ENCODE measurements at places on chromosomes 2 and 18.
A peak's percentile ranks its signal among the peaks of the same experiment; 100 is the strongest.

- DNase-seq = no peak
Observed at GRCh38 chr2:48568547-48568946, 38.6 kb downstream of the STON1 start.

GRCh38 chr2:236855866-236856847 lies 229.5 kb upstream of the COPS8 start:
- no peak for DNase-seq

DNA sequence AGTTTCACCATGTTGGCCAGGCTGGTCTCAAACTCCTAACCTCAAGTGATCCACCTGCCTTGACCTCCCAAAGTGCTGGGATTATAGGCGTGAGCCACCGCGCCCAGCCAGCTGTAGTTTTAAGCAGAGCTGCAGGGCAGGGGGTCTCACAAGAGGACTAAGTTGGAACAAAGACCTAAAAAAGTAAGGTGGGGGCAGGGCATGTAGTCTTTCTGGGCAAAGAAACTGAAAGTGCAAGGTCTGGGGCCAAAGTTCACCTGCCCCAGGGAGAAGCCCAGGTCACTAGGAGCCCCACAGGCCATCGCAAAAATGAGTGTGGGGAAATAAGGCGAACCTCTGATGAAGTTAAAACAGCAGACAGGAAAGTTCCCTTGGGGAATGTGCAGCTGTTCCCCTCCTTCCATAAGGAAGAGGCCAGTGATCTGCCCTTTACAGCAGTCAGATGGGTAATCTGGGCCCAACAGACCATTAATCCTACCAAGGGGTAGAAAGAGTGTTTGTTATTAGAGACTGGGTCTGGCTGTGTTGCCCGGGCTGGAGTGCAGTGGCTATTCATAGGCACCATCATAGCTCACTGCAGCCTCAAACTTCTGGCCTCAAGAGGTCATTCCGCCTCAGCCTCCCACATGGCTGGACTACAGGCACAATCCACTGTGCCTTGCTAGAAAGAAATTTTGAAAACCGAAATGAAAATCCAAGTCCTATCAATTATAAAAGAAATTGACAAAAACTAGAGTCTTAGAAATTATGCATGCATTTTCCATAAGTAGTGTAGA lies 2.8 kb downstream of the SCLY start:
- no peak for DNase-seq

GRCh38 chr2:188892636-188893035 lies 81.5 kb upstream of the COL3A1 start:
- DNase-seq = peak; percentile 3

DNA sequence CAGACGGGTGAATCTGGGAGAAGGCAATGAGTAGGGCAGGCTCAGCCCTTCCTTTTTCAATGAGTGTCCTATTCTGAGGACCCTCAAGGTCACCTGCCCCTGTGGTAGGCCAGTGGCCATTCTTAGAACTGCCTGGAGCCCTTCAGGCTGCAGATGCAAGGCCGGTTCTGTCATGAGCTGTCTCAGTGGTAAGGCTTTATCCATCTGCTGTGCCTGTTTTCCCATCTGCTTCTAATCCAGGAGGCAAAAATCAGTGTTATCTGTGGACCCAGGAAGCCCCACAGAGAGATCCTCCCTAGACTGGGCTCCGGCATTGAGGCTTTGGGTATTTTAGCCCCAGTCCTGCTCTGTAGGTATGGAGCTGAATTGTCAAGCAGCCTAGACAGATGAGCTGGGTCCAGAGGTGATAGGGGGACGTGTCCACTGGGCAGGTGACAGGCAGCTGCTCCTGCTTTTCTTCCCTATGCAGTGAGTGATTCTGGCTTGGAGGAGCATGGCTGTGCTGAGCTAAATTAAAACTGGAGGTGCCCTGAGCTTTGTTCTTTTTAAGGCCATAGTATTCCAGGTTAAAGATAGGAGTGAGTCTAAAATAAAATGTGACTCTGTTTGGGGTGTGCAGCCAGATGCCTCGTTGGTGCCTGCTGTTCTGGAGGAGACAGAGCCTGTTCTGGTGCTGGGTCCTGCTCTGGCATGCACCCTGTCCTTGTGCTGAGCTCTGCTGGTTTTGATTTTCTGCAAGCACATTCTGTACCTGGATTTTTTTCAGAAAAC lies 92.5 kb downstream of the FHOD3 start:
- no peak for DNase-seq

- DNase-seq = no peak
Observed at GRCh38 chr2:191846515-191847476, at the start of gene CAVIN2. Gene CAVIN2 (minus strand): TSS chr2:191847088. CDS start chr2:191846925, 163 bp downstream.

Data from Ammon's horn (tissue), 1 donor.